AG10803 (cell line): ENCODE measurements at places on chromosomes 1 and 21.

DNA sequence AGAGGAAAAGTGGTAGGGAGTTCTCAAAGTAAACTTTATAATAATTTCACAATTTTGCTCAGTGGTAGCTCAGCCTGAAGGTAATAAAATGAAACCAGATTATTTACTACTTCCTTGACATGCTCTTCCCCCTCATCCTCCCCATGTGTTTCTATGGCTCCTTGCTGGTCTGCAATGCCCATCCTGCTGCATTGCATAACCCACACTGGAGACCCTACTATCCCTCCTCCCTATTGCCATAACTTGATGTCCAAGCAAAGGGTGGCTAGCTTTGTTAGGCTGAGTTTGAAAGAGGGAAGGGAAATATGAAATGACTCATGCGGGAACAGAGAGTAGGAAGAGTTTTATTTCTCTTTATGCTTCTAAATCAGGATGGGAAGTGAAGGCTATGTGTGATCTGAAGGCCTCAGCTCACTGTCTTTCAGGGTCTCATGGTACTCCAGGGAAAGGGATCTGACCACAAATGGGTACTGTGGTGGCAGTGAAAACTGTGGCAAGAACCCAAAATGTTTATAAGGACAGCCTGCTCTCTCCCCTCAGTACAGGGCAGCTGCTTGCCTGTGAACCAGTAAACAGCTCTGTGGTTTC is 36.4 kb upstream of the HSD17B7 start:
- DNase-seq, result peak; percentile 41

DNA sequence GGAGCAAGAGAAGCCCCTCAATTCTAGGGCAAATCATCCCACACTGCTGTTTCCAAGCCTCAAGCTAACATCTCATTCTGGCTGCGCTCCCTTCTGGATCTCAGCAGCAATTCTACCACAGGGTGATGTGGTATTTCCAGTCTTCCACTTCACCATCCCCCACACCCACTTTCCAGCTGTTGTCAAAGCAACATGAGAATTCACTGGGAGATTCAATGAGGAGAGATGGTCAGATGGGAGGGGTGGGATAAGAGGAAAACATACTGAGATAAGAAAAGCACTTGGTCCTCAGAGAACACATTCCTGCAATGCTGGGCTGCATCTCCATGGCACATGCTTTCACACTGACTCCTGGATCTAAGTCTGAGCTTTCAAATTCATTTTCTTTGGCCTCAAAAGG is 47.3 kb upstream of the LRRC52 start:
- DNase-seq, result no peak

DNA sequence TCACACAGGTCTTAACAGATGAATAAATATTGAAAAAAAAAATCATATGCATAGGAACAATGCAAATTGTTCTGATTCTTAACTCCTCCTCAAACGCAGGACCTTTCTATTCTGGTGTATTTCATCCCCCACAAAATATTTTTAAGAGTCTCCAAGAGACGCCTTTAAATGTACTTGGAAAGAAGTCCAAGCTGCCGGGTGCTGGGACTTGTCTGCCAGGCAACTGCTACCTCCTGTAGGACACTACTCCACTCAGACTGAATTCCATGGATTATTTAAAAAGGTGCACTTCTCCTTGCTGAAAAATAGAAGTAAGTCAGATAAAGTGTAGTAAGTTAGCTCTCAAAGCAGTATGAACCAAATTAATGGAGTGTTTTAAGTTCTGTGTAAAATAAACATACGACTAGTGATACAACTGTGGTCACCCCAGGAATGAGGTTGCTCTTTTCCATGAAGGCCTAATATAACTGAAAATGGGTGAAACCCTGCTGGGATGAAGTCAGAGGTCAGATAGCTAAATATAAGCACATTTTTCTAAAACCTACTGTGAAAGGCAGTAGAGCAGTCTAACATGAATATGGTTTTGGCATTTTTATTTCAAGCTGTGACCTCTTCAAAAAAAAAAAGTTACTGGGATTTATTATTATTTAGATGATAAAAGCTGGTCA is 189.2 kb upstream of the PBX1 start:
- no peak for DNase-seq

GRCh38 chr1:84264961-84265360 is 36.5 kb upstream of the SAMD13 start:
- no peak for DNase-seq

GRCh38 chr1:183589874-183590243 is 400 bp downstream of the NCF2 start:
- no peak for DNase-seq

DNA sequence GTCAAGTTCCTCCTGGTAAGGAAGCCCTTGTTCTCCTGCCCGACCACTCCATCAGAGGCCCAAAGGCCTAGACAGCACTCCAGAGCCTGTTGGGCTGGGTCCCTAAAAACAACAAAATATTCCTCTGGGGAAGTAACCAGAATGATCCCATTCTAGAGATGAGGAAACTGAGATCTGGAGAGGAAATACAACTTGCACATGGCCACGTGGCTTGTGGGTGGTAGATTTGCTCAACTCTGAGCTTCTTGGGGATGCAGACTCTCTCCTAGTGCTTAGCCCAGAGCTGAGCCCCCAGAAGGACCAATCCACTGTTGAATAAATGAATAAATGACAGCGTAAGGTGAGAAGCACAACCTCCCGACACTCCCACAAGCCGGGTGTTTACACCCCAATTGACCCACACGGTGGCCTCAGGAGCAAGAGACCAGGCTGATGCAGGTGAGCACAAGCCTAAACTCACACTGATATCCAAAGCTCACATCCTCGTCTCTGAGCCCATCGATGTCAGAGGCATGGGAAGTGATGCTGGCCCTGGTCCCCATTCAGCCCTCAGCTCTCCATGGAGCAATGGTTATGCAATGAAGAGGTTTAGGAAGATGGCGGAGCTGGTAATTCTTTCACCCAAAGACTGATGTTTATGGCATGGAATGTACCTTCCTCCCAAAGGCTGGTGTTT is 172.5 kb upstream of the EDN2 start:
- no peak for DNase-seq

- DNase-seq, result peak; percentile 37
Measured at GRCh38 chr1:112706505-112707220, at the start of gene RHOC. TSS of gene RHOC (minus strand) at chr1:112707127. CDS start at chr1:112703799, 3,328 bp downstream.

- no peak for DNase-seq
Measured at GRCh38 chr1:25095635-25096200, 136.6 kb downstream of the SYF2 start.

- DNase-seq, result no peak
Measured at GRCh38 chr1:86100401-86100800, 56.2 kb downstream of the COL24A1 start.

DNA sequence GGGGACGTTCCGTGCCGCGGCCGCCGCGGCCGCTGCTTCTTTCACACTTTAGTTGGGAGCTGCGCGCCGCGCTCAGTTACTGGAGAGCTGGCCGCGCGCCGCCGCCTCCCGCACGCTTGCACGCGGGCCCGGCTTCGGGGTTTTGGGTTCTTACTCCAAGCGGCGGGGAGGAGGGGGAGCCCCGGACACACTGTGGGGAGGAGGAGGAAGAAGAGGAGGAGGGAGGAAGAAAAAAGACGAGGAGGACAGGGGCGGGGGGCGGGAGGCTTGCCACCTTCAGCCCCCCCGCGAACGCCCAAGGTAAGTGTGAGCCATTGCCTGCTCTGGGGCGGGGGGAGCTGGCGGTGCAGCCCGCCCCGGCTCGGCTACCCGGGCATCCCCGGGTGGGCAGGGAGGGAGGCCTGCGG is 243 bp downstream of the C1orf21 start:
- no peak for DNase-seq

GRCh38 chr1:98988904-98989555 is 15.6 kb downstream of the PLPPR5 start:
- no peak for DNase-seq

DNA sequence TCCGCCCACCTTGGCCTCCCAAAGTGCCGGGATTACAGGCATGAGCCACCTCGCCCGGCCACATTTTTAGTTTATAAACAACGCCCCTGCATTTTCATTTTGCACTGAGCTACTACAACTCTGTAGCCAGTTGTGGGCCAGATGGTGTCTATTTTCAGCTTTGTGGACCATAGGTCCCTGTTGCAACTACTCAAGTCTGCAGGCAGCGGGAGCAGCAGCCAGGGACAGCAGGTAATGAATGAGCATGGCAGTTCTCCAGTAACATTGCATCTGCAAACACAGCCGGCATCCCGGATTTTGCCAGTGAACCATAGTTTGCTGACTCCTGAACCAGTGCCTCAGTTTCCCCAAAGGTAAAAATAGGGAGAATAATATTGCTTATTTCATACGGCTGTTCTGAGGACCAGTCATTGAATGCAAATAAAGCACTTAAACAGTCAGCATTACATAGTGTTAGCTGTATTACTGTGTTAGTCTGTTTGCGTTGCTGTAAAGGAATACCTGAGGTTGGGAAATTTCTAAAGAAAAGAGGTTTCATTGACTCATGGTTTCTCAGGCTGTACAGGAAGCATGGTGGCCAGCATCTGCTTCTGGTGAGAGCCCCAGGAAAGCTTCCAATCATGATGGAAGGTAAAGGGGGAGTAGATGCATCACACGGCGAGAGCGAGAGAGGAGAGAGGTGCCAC is 65.5 kb upstream of the SLC45A1 start:
- DNase-seq, result no peak

GRCh38 chr21:28112511-28112910 is 880.2 kb downstream of the LTN1 start:
- no peak for DNase-seq

DNA sequence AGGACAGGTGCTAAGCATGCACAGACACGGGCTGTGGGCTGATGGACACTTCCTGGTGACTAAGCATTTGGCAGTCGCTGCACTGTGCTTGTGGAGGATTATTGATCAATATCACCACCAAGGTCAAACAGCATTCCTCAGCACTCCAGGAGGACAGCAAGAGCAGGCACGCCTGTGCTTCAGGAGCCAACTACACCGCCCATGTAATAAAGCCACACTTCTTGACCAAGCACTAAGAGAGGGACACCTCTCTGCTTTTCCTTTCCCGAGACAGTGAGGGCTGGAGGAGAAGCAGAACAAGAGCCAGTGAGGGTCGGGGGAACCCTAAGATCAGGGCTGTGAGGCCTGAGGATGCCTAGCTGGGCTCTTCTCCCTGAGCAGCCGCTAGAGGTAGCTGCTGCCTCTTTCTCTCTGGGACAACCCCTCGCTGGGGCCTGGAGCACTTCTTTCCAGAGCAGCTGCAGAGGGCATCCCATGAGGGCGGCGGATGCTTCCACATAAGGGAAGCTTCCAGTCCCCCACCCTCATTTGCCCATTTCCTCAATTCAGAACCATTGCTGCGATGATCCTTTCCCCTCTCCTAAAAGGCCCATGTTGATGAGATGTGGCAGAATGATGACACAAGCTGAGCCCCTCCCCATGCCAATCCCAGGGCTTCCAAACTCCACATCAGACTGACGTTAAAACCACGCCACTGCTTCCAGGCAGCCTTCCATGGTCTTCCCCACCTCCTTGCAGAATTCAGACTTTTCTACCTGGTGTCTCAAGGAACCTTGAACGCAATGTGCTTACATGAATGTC is 19.1 kb downstream of the RAB7B start:
- peak; percentile 51 for DNase-seq

GRCh38 chr1:198495631-198496030 is 44.8 kb downstream of the ATP6V1G3 start:
- peak; percentile 48 for DNase-seq

DNA sequence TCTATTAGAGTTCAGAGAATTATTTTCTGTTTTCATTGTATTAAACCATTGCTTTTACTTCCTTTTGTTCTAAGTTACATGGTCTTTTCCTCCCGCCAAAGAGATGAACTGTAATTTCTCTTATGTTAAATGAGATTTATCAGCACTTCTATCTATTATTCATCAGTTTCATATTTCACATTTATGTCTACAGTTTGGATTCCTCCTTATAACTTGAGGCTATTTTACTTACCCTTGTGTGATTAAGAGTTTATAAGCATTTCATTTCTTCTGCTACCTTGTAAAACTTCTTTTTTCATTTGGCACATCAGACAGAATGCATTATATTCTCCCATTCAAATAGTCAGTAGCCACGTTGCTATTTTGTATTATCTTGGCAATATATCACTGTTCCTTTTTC is 248.2 kb downstream of the PLA2G4A start:
- no peak for DNase-seq

DNA sequence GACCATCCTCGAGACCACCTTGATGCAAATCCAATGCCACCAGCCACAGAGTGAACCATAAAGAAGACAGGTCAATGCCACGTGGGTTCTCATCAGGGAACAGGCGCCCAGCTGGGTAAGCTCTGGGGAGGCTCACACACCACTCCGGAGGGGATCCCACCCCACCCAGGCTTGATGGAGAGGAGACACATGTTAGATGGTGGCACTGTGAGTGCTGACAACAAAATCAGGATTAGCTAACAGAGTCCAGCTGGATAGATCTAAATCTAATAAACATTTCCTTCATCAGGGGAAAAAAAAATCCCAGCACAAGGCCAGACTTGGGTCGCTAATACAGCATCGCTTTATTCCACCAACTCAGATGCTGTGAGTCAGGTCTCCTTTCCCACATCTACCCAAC is 132.2 kb upstream of the TNR start:
- no peak for DNase-seq

- DNase-seq, result no peak
Measured at GRCh38 chr1:209863766-209864485, 36.2 kb downstream of the UTP25 start.

GRCh38 chr1:54363925-54364324 is 42.3 kb downstream of the SSBP3 start:
- no peak for DNase-seq

DNA sequence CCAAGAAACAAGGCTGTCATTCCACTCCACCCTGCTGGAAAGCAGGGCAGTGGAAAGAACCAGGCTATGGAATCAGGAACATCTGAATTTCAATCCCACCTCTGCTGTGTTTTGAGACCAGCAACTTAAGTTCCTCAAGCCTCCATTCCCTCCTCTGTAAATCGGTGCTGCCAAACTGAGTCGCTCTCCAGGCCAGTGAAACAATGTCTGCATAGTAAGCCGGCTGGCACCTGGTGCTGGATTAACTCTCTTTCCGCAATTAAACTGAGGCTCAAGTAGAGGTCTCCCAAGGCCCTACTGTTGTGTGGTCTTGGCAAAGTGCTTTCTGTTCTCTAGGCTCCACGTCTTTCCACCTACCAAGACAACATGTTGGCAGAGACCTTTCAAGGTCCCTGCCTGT is 65.3 kb downstream of the SSBP3 start:
- no peak for DNase-seq

- DNase-seq, result peak; percentile 50
Measured at GRCh38 chr21:25506887-25507286, 100.4 kb downstream of the MRPL39 start.

- peak; percentile 80 for DNase-seq
Measured at GRCh38 chr1:89547563-89548116, 23.0 kb downstream of the LRRC8B start.

- DNase-seq, result no peak
Measured at GRCh38 chr1:52503706-52504105, 49.2 kb downstream of the TUT4 start.

DNA sequence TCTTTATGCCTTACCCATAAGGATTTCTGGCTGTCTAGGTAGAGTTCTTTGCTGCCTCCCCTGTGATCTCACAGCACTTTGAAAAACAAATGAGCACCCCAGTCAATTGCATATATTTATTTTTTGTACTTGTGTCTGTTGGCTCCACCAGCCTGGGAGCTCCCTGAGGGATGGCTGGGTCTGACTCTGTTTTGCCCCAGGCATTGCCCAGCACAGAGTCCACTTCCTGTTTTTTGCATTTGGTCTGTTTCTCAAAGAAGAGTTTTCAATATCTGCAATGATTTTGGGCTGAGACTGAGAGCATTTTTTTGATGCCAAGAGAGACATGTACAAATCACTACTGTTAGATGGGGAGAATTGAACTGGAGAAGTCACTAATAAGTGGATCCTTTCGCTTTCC is 125.0 kb downstream of the FOXD2 start:
- DNase-seq, result no peak
